ENCODE measurements at places on chromosomes 1 and 21.

DNA sequence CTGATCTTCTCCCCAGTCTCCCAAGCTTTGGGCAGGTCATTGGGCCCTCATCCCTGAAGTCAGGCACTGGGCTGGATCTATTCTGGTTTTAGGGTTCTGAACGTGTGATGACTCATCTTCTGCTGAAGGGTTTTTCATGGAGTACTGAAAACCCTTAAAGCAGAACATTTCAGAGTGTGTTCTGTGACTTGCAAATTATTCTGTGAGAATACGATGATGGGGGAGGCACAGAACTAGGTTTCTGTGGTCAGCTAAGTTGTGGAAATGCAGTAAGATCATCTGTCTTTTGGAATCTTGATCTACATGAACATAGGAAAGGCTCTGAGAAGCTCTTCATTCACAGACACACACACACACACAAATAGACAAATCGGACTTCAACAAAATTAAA lies 46.2 kb downstream of the NAV1 start:
- peaks cover 10% of the 10 kb centered on the region for H3K27me3 ChIP-seq
- no peak overlapping the region for H3K4me3 ChIP-seq
- no peak overlapping the region for H3K27ac ChIP-seq

- H3K27me3 ChIP-seq = no peaks in the 10 kb centered on the region
- H3K27ac ChIP-seq = no peak overlapping the region
- H3K36me3 ChIP-seq = no peaks in the 10 kb centered on the region
- H3K4me1 ChIP-seq = no peaks in the 10 kb centered on the region
- no peak overlapping the region for H3K4me3 ChIP-seq
These were observed 100.7 kb upstream of the SPATA6 start for GRCh38 chr1:48572646-48573258.

GRCh38 chr1:51829058-51829457 lies 49.5 kb downstream of the NRDC start:
- no peaks in the 10 kb centered on the region for H3K4me1 ChIP-seq
- no peak overlapping the region for H3K4me3 ChIP-seq
- peaks cover 26% of the 10 kb centered on the region for H3K36me3 ChIP-seq
- no peaks in the 10 kb centered on the region for H3K27me3 ChIP-seq
- no peak for DNase-seq

DNA sequence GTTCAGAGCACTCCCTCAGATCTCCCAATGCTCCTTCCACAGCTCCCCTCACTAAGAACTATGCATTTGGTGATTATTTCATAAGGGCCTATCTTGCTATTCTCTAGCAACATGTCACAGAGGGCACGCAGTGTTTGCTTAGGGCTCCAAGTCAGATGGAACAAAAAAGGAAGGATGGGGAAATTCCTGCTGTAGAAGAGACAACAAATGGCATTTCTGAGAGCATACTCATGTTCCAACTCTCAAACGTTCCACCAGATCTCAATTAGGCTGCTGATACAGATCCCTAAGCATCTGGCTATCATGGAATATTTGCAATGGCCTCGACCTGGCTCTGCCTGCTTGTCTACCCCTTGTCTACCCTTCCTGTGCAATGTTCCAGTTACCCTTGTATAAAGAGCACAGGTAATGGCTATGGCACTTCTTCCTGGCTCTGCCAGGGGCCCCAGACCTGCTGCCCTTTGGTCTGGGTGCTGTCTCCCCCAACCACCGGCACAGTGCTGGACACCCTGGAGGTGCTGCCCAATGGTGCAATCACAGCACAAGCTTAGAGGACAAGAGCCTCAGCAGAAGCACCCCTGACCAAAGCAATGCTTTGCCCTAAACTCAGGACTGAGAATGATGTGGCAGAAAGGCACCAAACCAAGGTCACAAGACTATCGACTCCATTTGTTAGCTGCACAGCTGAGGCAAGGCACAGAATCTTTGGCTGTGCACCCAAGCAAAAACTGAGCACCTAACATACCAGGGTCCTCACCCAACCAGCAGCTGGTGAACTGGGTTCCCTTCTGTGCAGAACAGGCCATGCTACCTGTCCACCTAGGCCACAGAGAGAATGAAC lies 3.6 kb downstream of the PARP1 start:
- H3K27me3 ChIP-seq = no peaks in the 10 kb centered on the region
- peaks cover 35% of the 10 kb centered on the region for H3K36me3 ChIP-seq
- no peak overlapping the region for H3K4me3 ChIP-seq
- H3K27ac ChIP-seq = peak overlapping the region; percentile 93
- DNase-seq = no peak

DNA sequence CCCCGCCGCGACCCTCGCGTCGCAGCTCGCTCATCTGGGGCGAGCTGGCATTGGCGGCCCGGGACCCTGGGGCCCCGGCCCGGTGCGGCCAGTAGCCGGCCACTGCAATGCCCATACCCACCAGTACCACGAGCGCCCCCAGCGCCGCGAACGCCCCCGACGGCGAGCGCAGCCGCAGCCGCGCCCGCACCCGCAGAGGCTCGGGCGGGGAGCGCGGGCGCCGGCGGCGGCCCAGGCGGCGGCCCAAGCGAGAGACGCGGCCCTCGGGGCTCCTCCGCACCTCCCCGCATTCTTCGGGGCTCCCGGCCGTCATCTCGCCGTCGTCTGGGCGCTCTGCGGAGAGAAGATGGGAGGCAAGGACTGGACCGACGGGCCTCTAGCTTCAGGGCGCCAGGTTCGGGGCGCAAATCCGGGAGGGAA lies 2.2 kb downstream of the TMEM200B start:
- no peak for DNase-seq
- H3K4me3 ChIP-seq = no peak overlapping the region
- H3K36me3 ChIP-seq = peaks cover 32% of the 10 kb centered on the region
- peaks cover 34% of the 10 kb centered on the region for H3K27me3 ChIP-seq
- H3K4me1 ChIP-seq = peaks cover 9% of the 10 kb centered on the region

DNA sequence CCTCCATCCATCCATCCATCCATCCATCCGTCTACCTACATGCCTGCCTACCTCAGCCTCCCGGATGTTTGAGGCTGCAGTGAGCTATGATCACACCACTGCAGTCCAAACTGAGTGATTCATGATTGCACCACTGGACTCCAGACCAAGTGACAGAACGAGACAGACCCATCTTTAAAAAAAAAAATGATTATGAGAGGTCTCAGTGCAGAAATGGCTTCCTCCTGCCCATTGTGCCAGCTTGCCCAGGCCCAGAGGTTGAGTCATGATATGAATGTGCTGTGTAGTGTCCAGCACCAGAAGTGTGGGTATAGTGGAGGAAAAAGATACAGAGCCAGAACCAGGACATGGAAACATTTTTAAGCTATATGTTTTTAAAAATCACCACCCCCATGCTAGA lies 149.9 kb downstream of the KIF26B start:
- no peaks in the 10 kb centered on the region for H3K4me1 ChIP-seq
- DNase-seq = no peak
- H3K4me3 ChIP-seq = no peak overlapping the region
- peaks cover 3% of the 10 kb centered on the region for H3K27me3 ChIP-seq
- H3K27ac ChIP-seq = no peak overlapping the region

DNA sequence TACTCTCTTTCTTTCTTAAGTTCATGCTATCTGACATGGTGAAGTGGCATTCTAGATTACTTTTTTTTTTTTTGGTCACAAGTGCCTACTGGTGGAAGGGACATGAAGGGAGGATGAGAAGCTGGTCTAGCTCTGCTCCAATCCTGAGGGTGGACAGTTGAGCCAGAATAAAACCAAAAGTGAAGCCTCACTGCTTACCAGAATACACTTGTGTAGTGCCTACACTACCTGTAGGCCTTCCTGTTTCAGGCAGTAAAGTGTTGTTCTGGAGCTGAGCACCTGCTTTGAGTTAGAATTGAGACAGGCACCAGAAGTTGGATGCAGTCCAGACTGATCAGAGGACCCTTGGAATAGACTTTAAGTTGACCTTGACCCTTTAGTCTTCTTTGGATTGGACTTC lies 40.4 kb upstream of the APOBEC4 start:
- no peak overlapping the region for H3K4me3 ChIP-seq
- H3K27me3 ChIP-seq = no peaks in the 10 kb centered on the region
- peaks cover 3% of the 10 kb centered on the region for H3K4me1 ChIP-seq
- H3K36me3 ChIP-seq = no peaks in the 10 kb centered on the region
- no peak for DNase-seq

DNA sequence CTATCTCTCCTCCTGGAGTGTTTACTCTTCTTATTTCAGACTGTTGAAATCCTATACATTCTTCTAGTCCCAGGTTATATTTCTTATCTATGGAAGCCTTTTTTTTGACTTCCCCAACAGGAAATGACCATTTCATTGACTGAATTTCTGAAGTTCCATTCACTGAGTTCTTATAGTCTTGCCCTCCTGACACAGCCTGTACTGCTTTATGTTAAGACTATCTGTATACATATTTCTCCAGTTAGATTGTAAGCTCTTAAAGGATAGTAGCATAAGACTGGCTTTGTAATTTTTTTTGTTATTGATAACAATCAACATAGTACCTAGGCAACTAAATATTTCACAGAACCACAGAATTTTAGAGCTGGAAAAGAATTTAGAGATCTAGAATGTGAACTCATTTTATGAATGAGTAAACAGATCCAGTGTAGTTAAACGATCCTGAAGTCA lies 14.9 kb upstream of the MACF1 start:
- H3K27me3 ChIP-seq = no peaks in the 10 kb centered on the region
- DNase-seq = no peak
- peaks cover 84% of the 10 kb centered on the region for H3K4me1 ChIP-seq
- H3K27ac ChIP-seq = peak overlapping the region; percentile 82

DNA sequence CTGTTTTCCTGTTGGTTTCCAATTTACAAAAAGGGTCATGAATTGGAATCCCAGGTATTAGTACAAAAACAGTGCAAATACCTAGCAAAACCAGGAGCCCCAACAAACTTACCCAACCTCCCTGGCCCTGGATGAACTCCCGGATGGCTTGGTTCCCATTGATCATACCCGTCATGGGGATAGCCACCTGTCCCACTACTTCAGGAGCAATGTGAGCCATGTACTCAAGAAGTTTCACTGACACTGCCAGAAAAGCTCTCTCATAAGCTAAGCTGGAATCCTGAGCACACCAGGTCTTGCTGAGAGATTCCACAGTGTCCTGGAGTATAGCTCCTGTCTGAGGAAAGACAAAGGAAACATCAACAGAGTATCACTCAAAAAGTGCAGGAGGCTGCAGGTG lies 5.7 kb downstream of the BCL2L15 start:
- peak overlapping the region; percentile 66 for H3K27ac ChIP-seq
- no peak overlapping the region for H3K4me3 ChIP-seq
- H3K27me3 ChIP-seq = no peaks in the 10 kb centered on the region

GRCh38 chr1:198575798-198576641 lies 35.5 kb upstream of the ATP6V1G3 start:
- H3K36me3 ChIP-seq = peaks cover 6% of the 10 kb centered on the region
- no peak overlapping the region for H3K27ac ChIP-seq
- H3K27me3 ChIP-seq = no peaks in the 10 kb centered on the region
- peaks cover 2% of the 10 kb centered on the region for H3K4me1 ChIP-seq
- no peak overlapping the region for H3K4me3 ChIP-seq

DNA sequence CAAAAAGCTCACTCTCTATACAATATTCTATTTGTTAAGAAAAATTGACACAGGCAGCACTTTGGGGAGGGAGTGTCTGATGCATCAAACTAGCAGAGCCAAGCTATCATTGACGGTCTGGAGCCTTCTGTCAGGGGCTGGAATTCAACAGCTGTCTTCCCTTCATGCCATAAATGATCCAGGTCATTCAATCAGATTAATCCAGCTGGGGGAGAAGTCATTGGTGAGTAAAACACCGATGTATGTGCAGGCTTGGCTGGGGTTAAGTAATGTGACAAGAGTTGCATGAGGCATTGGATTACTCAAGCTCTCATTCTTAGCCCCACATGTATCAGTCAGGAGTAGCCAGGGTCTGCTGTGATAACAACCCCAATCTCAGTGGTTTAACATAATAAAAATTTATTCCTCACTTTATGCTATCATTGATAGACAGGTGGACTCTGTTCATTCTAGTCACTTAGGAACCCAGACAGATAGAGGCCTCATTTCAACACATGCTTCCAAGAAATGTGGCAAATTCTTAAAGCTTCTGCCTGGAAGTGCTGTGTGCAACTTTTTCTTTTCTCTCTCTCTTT lies 118.1 kb upstream of the GADD45A start:
- H3K4me3 ChIP-seq = no peak overlapping the region
- H3K36me3 ChIP-seq = no peaks in the 10 kb centered on the region
- no peak for DNase-seq
- H3K27me3 ChIP-seq = peaks cover 2% of the 10 kb centered on the region

DNA sequence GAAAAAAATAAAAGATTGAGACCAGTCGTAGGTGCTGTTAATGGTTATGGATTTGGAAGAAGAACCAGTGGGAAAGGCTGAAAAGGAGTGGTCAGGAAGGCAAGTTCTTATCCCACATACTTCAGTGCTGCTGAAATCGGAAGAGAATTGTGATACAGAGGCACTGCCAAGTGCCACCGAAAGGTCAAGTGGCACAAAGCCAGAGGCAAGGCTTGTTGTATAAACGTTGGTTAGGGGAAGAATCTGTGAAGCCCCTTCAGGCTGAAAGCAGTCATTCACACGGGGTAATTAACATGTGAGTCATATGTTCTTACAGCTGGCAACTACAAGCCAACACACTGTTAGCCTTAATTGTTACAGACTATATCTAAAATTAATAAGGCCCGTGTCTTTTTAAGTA lies 48.8 kb downstream of the ZBTB40 start:
- no peak overlapping the region for H3K27ac ChIP-seq
- peaks cover 9% of the 10 kb centered on the region for H3K36me3 ChIP-seq
- DNase-seq = no peak
- no peaks in the 10 kb centered on the region for H3K27me3 ChIP-seq
- no peak overlapping the region for H3K4me3 ChIP-seq

DNA sequence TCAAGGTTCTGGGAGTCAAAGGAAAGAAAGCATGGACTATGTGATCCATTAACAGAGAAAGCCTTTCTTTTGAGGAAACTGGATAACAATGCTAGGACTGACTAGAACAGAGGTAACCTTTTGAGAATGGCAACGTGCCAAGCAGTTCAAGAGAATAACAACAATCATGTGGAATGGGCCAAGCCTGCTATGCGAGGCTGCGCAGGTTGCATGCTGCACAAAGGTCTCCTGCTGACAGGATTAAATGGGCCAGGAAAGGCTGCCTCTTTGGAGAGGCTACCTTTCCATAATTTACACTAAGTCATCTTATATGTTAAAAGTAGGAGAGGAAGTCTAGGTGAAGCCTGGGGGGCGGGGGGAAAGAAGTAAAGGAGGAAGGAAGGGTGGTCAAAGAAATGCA lies 5.8 kb downstream of the PCNX2 start:
- no peak for DNase-seq
- H3K36me3 ChIP-seq = peaks cover 43% of the 10 kb centered on the region
- H3K27ac ChIP-seq = no peak overlapping the region
- H3K27me3 ChIP-seq = no peaks in the 10 kb centered on the region
- no peak overlapping the region for H3K4me3 ChIP-seq
- H3K4me1 ChIP-seq = peaks cover 27% of the 10 kb centered on the region

- peaks cover 2% of the 10 kb centered on the region for H3K36me3 ChIP-seq
- no peak overlapping the region for H3K27ac ChIP-seq
- H3K27me3 ChIP-seq = no peaks in the 10 kb centered on the region
- no peak overlapping the region for H3K4me3 ChIP-seq
- peaks cover 19% of the 10 kb centered on the region for H3K4me1 ChIP-seq
These were observed 56.9 kb upstream of the IVNS1ABP start for GRCh38 chr1:185373813-185374529.

Measured in activated CD4-positive, alpha-beta T cell treated with anti-CD3 and anti-CD28 coated beads, Interleukin-2, amount 10 ng/mL, durations not matched to agents 7 days and 5 days (primary cell).